ENCODE measurements at places on chromosomes 7 and 10. TPM values are rescaled to one million over a fixed set of nuclear protein-coding genes. Genes with fewer than 3 reads are reported as not detected.

GRCh38 chr10:67036808-67037207 is 111.0 kb downstream of the LRRTM3 start:
- DNase-seq: no peak

GRCh38 chr10:74419491-74419951 is 268.5 kb downstream of the ADK start:
- DNase-seq: no peak

DNA sequence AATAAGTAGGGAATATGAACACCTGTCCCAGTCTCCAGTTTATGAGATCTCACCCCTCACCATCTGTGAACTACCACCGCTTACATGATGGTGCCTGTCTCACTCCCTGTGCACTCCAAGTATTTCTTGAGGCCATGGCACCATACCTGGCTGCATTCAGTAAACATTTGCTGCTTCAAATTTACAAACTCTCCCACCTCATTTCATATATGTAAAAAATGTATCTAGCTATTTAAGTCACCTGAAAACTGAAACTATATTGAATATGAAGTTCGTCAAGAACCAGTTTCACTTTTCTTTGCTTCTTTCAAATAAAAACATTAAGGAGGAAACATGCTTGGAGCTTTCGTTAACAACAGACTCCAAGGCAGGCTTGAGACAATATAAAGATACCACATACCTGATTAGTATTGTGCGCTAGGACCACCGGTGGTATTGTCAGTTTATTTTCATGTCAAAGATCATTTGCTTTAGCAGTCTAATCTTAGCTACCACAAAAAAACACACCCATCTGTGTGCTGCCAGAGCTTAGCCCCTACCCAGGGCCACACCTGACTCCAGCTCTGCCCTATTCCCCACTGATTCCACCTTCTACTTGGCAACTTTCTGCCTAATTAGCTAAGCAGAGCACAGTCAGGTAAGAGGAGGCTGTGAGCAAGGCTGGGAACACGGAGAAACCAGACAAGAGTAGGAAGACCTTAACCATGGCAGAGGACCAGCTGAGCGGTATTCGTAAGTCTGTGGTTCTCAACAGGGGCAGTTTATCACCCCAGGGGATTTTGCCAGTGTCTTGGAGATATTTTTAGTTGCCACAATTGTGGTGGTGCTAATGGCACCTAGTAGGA is 92.0 kb downstream of the ZFAND4 start:
- no peak for DNase-seq

GRCh38 chr7:157253850-157254249 is 83.0 kb upstream of the DNAJB6 start:
- no peak for DNase-seq

GRCh38 chr7:65006094-65006992 is at the start of gene ERV3-1:
ERV3-1 (minus strand) TSS chr7:65006687; CDS start chr7:64993026, 13,661 bp downstream.
- DNase-seq: peak; percentile 85

GRCh38 chr7:1988533-1988930 is 244.2 kb downstream of the MAD1L1 start:
- DNase-seq: no peak

- no peak for DNase-seq
Measured at GRCh38 chr10:16384021-16384420, 52.8 kb upstream of the PTER start.

GRCh38 chr7:28211006-28211405 is 30.4 kb upstream of the JAZF1 start:
- no peak for DNase-seq

DNA sequence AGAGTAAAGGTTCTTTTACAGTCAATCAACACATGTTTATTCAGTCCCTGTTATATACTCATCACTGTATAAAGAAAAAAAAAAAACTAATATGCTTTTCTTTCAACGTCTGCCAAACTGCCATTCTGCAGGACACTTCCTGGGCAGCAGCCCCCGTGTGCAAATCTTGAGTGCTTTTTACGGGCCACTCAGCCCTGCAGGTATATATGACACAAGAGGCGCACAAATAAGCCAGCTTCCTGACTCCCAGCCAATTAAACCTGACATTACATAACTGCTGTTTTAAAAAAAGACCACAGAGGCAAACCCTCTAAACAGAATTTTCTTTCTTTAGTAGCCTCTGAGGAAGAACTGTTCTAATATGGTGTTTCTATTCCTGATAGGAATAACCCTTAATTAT is 263.0 kb upstream of the NEBL start:
- DNase-seq: no peak

- DNase-seq: no peak
Measured at GRCh38 chr7:125828153-125828700, 898.6 kb upstream of the POT1 start.

DNA sequence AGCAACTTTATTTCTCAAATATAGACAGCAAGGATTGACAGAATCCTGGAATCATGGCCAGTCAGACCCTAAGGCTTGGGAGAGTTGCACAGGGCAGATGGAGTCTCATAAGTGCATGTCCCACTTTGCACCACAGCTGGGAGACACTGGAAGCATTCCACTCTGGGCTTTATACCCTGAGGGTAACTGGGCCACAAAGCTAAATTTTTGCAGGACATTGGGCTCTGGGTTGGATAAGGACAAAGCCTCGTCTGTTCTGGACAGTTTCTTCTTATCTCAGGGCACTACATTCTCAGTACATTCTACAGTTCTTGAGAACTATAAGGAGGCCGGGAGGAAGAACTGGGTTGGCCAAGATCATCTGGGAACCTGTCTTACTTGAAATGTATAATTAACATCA is 158.3 kb upstream of the IGFBP3 start:
- no peak for DNase-seq

GRCh38 chr7:157490465-157490912 is 153.7 kb downstream of the DNAJB6 start:
- no peak for DNase-seq

DNA sequence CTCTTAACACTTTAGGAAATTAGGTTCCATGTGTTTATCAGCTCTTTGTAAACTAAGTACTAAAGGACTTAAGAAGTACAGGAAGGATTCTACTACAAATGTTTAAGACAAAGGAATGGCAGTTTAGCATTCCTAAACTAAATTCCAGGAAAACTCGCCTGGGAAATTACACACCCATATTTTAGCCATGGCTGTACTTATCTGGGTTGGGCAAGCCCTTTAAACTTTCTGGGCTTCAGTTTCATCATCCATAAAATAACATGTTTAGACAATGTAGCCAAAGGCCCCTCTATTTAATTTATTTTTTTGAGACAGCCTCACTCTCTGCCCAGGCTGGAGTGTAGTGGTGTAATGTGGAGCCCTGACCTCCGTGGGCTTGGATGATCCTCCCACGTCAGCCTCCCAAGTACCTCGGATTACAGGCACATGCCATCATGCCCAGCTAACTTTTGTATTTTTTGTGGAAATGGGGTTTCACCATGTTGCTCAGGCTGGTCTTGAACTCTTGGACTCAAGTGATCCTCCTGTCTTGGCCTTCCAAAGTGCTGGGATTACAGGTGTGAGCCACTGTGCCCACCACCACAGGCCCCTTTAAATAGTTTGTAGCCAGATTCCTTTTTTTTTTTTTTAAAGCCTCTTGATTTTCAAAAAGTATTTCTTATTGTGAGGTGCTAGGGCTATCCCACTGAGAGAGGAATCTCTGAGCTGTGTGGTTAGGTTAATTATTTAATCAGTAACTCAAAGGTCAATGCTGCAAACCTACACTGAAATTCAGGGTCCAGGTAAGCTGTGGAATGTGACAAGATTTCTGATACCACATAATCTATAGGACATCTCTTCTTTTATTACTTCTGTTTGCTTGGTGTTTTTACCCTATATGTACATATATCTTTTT is 32.1 kb downstream of the TMEM60 start:
- no peak for DNase-seq

- no peak for DNase-seq
Measured at GRCh38 chr7:117116211-117116610, 162.9 kb downstream of the ST7 start.

GRCh38 chr10:79445977-79446757 is 743 bp upstream of the ZCCHC24 start:
- DNase-seq: no peak

GRCh38 chr7:108299251-108299973 is 156.8 kb downstream of the NRCAM start:
- no peak for DNase-seq

DNA sequence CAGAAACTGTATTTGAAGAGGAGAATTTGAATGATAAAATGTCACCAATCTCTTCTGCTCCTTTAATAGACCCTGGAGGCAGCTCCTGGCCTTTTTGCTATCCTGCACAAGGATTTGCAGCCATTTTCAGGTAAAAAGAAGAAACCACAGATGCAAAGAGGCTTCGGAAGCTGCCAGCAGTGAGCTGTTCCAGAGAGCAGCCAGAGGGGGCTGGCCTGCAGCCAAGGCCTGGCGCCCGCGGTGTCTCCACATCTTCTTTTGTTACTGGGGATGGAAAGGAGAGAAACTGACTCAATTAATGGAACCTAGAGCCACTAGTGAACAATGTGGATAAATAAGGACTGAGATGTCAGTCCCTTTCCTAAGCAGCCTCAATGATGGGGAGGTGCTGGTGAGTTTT is 23.9 kb upstream of the GPR26 start:
- no peak for DNase-seq

DNA sequence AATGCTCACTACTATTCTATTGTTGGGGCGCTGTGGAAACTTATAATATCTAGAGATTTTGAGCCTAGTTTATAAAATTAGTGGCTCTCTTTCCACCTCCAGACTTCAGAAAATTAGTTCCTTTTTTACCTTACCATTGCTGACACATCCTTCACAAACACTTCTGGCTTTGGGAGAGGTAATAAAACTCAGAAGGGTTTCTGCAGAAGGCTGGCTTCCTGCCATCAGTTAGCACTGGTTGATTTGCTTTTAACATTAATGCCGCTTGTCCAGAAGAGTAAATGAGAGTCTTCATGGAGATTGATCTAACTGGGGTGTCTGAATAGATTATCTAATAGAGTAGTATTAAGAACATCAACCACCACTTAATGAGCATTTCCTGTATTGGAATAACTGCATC is 20.3 kb downstream of the ACSM6 start:
- DNase-seq: no peak

DNA sequence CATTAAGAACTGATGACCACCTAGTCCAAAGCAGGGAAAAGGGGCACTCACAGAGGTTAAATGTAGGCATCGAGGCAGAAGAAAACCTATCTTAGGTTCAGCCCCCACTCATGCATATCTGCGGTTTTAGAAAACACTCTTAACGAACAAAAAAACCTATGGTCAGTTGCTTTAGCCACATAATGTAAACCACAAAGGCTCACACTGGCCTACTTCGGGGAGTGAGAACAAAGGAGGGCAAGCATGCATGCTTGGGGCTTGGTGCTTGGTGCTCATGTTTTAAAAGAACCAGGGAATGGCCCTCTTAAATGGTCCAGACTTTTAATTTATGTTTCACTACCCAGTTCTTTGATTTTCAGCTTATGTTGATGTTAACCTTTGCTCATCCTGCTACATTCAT is 14.2 kb downstream of the INSYN2A start:
- DNase-seq: no peak

- peak; percentile 85 for DNase-seq
Measured at GRCh38 chr10:123132576-123133477, 2.9 kb upstream of the HMX3 start.

DNA sequence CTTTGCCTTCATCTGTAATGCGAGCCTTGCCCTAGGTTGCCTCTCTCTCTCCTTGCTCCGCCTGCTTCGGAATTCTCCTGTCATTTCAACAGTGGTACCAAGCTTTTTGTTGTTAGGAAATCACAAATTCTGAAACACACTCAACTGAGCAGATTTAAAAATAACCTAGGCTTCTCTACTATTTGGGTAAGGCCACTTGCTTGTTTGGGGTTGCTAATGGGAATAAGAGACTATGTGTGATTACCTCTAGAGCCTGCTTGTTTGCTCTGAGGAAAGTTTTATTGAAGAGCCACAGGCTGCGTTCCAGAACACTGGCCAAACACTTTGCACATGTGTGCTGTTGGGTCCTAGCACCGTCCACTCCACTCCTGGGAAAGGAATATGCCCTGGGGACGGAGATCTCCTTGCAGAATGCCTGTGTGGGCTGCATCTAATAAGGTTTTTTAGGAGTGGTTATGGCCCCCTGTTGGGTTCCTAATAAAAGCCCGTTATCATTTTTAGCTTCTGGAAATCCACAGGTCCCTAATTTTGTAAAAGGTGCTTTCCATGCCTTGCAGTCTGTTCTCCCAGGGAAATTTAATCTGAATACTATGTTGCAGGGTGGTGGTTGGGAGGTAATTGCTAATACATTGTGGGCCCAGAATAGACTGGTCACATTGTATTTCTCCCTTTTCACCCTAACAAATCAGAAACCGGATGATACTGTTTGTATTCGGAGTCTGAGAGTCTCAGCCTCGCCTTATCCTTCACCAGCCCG is 68.7 kb upstream of the KLF6 start:
- DNase-seq: no peak

- DNase-seq: no peak
Measured at GRCh38 chr7:141362580-141363435, 188.4 kb upstream of the AGK start.

GRCh38 chr7:125506331-125506730 is 576.7 kb upstream of the POT1 start:
- DNase-seq: no peak

GRCh38 chr10:61169294-61169693 is 225.3 kb upstream of the RHOBTB1 start:
- DNase-seq: no peak

- DNase-seq: no peak
Measured at GRCh38 chr7:7701527-7701926, 16.9 kb downstream of the RPA3 start.

- no peak for DNase-seq
Measured at GRCh38 chr7:57646901-57647246, 196.9 kb downstream of the ZNF716 start.

DNA sequence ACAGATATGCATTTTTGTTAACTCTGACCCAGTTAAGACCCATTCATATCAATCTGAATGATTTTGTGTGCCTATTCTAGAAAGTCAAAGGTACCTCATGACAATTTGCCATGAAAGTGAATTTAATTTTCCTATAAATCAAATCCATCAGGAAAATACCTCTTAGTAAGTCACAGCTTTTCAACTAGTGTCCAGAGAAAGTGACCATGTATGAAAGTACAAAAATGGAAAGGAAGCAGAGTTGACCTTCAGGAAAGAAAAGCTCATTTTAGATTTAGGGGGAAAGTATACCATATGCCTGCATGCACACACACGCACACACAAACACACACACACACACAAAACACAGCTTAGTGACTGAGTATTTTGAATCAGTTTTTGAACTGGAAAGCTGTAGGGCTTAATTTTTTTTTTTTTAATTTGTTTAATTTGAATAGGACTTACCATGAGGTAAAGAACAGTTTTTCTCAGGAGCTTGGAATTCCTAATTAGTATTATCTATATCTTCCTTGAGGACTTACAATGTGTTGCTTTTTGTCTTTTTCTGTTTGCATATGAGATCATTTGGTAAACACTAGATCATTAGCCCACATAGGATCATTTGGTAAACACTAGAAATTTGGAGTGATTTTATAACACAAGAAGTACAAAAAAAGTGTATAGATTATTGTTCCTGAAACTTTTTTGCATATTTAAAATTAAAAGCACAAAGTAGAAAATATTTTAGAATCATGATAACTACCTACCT is 61.6 kb downstream of the ZNF277 start:
- DNase-seq: no peak

GNAT3 gene
- total RNA-seq: not detected

ANKRD61 gene
- not detected for total RNA-seq

PLXNA4 gene
- total RNA-seq: 11.7 TPM

CPA5 gene
- total RNA-seq: 11.5 TPM

GIMAP5 gene
- 65.3 TPM for total RNA-seq

KLF6 gene
- total RNA-seq: 2,317 TPM

SPDYE16 gene
- total RNA-seq: not detected

HOXA3 gene
- total RNA-seq: not detected

RAMP3 gene
- total RNA-seq: 0.65 TPM

SUN3 gene
- not detected for total RNA-seq

SEMA3D gene
- 0.12 TPM for total RNA-seq

ZP3 gene
- 9.9 TPM for total RNA-seq

All from T-helper 17 cell (primary cell).